ENCODE measurements at places on chromosomes 7 and 10.

GRCh38 chr7:47202146-47202783, 379.6 kb downstream of the TNS3 start:
- no peak for DNase-seq

DNA sequence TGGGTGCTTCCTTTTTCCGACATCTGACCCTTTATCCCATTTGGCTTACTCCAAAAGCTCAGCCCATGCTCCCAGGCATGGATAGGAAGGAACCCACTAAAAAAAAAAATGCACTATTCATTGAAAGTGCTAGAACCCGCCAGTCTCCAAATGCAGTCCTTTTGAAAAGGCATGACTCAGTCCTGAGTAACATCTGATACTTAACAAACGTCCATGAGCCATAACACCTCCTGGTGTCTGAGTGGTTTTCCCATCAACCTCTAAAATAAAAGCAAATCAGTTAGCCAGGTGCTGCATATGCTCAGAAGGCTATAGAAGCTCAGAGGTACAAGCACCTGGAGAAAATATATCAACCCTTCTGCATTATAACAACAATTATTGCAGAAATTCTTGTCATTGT, 45.0 kb upstream of the CACUL1 start:
- DNase-seq: no peak

DNA sequence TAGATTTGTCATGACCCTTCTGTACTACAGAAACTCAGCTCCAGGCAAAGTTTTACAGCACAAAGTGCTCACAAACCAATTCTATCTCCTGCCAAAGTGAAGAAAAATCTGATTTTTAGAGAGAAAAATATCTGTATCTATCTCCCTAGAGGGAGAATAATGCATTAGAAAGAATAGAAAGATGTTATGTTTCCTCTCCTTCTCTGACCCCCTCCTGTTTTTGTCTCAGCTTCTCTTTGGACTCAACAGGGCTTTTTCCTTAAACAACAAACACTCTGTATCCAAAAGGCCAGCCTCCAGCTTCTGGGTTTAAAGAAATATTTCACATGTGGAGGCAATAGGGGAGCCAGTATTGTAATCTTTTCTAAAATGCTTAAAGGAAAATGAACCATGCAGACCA, 627.4 kb downstream of the REEP3 start:
- no peak for DNase-seq

- DNase-seq: no peak
These were observed 104.4 kb upstream of the ZMIZ1 start for GRCh38 chr10:78964274-78964951.

GRCh38 chr10:17214971-17215781, 12.9 kb upstream of the VIM start:
- DNase-seq: no peak

DNA sequence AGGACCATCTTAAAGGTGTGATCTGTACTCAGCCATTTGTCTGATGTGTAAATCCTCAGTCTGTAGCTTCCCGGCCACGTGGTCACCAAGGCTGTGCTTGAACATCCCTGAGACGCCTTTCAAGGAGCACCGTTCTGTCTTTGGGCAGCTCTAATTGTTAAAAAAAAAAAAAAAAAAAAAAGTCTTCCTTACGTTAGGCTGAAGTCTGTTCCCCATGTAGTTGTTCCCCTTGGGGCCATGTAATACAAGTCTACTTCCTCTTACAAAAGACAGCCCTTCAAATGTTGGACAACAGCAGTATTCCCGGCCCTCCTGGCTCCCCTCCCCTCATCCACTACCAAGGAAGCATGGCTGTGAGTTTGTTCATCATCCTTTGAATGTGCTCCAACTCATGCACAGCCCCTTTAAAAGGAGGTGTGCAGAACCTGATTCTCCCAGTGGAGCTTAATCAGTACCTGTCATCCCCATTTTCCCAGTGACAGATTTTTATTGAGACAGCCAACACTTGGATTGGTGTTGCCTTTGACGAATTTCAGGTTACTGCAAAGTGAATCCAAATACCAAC, 392.2 kb upstream of the GALNT17 start:
- DNase-seq: no peak

GRCh38 chr7:88202278-88202677, 17.6 kb downstream of the SRI start:
- no peak for DNase-seq

DNA sequence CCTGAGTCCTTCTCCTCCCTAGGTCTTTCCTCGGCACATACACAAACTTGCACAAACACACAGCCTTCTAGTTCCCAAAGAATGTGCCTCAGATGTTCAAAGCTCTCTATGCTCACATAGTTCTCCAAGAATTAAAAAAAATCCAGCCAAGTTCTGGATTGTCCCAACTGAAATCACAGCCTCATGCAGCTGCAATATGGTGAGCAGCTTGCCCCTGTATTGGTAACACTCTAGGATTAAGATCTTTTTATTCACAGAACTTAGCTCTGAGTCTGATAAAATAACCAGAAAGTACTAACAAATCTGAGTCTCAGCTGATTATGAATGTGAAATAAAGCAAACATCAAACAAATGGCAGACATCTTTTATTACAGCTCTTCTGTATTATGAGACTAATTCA, 604.8 kb upstream of the PFKP start:
- DNase-seq: no peak

GRCh38 chr10:62860946-62861345, 44.8 kb upstream of the EGR2 start:
- DNase-seq: no peak

DNA sequence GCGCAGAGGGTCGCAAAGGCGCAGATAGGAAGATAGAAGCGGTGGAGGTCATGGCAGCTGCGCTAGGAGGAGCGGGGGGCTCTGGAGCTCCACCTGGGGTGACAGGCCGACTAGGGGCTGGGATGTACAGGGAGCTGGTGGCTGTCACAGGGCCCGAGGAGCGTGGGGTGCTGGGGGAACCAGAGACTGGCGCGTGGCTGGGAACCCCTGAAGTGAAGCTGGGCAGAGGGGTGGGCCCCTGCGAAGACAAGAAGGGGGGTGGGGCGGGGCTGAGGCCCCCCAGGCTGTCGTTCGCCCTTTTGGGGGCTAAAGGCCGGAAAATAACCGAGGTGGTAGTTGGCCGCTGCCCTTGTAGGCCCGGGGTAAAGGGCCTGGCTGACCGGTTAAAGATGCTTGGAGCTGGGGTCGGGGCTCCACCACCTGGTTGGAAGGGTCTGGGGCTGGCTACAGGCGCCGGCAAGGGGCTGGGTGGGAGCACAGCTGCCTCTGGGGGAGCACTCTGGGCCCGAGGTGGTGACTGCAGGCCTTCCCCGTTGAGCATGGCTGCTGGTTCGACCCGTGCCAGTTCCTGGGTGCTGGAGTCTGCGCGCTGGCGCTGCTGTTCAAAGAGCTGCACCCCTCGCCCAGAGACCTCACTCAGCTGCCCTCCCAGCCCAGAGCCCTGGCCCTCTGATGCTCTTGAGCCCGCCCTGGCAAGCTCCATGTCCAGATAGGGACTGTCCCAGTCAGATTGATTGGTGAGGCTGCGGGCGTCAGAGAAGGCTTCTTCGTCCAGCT, 6.8 kb upstream of the MYOZ1 start:
- DNase-seq: no peak

DNA sequence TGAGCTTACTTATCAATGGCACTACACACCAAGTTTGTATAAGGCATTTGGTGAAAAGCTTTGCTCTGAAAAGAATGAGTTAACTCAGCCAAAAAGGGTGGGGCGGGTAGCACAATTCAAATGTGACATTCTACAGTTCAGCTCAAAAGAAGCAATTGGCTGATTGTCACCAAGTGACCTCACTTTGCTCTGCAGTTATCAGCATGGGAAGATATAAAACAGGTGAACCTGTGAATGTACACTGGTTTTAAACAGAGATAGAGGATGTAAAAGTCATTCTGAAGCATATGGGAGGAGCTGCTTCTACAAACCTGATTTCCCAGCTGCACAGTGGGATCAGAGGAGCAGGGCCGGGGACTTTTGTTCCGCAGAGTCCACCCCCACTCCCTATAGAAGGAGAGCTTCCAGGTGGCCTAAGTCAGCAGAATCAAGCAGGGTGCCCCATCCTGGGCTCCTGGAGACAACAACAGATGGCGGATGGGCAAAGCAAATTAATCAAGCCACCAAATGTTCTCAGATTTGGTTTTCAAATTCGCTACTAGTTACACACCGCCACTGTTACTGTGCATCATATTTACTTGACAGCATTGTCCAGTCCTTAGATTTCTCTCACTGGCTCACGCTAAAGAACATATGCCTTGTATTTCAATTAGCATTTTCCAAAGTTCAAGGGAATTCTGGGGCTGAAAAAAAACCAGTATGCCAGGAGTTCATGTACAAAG, 27.5 kb upstream of the NPVF start:
- DNase-seq: no peak

DNA sequence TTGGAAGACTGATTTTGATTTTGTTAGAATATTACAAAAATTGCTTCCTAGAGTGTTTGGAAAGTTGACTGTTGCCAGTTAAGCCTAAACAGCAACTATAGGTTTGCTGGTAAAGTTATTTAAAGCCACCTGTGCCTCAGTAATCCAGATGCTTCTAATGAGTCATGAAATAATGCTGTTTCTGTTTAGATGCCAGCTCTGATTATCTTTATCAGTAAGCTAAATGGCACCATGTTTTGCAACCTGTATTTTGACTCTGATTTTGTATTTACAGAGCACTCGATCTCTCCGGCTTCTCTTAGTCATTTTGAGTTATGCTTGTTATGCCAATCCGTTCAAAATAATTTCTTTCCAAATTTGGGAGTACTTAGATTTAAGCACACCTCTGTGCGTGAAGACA, 366.1 kb downstream of the EXOC4 start:
- DNase-seq: no peak

GRCh38 chr10:86500846-86501245, 20.7 kb downstream of the WAPL start:
- DNase-seq: no peak

DNA sequence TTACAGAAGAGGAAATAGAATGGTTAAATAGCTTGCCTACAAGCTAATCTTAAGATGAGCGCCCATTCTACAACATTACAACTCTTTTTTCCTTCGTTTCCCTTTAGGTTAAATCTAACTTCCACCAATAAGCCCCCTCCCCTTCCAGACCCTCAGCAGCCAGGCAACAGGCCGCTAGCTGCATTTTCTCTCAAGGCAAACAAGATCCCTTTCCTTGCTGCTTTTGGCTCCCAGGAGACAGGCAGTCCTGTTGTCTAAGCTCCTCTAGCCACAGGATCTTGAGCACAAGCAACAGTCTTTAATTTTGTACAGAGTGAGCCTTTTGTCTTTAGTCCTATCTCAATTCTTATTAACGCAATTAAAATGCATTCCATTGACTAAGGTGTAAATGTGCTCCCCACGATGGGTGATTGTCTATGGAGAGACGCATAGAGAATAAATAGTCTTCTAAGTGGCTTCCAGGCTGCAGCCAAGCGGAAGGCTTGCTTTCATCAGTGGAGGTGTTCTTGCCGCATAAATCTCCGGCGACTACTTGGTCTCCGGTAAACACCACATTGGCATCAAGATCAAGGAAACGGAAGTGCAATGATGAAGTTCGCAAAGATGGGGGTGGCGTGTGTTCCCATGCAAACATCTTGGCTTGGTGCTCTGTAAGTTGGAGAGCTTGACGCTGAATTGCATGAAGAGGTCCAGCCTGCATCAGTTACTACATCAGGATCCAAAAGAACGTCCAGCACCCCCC, 181.9 kb upstream of the LYZL2 start:
- no peak for DNase-seq

DNA sequence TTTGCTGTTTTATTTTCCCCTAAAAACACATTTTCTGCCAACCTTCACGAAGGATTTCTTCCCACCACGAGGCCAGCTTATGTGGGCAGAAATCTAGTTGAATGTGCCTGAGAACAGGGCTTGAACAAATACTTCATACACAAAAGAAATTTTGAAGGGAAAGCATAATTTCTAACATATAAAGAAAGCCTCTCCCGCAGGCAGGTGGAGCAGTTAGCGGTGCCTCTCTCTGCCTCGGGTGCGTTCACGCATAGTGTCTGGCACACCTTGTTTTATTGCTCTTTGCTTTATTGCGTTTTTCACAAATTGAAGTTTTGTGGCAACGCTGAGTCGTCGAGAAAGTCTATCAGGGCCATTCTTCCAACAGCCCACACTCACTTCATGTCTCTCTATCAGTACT, 7.0 kb upstream of the CSGALNACT2 start:
- no peak for DNase-seq

DNA sequence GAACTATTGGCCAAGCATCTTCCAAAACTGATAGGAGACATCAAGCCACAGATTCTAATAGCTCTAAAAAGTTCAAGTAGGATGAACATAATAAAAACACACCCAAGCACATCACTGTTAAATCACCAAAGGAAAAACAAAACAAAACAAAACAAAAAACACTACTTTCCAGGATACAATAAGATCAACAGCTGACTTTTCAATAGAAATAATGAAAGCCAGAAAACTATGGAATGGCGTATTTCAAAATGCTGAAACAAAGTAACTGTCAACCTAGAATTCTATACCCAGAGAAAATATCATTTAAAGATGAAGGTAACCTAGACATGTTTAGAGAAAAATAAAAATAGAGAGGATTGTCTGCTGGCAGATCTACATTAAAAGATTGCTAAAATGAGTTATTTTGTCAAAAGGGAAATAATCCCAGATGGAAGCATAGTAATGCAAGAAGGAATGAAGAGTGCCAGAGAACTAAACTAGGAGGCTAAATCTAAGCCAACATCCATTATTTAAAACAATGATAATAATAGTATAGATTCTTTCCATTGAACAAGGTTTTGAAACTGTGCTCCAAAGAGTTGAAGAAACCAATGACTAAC, 13.9 kb downstream of the TUBAL3 start:
- DNase-seq: no peak

DNA sequence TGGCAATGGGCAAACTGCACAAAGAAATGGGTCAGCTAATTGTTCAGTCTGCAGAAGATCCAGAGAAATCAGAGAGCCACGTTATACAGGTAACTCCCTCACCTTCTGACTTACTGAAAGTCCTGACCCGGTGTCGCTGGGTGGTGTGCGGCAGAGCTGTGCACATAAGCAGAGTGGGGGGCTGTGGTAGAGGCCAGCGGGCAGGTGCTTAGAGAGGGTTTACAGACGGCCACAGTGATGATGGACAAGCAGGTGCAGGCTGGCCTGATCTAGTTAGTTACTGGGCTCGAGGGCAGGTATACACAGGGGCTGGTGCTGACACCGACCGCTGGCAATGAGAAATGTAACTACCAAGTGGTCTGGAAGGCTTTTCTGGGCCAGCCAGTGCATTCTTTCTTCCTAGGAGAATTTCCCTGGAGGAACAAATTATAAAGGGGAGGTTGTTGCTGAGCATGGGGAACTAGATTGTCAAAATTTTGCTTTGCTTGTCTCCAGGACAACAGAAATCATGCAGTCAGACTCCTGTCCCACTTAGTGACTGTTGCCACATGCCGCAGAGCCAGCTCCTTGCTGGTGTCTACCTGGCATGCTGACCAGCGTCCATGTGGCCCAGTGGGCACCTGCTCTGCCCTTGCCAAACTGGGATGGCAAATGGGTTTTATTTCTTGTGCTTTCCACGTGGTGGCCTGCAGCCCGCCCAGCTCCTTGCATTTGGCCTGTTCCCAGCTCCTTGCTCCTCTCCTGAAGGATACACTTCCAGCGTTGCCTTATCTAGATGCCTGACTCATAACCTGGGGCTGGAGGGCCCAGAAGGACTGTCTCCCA, 28.8 kb downstream of the DENND10 start:
- DNase-seq: no peak

- no peak for DNase-seq
These were observed 102.2 kb upstream of the RET start for GRCh38 chr10:42974693-42975002.

Data from stimulated activated CD8-positive, alpha-beta memory T cell treated with anti-CD3 and anti-CD28 coated beads, Interleukin-4, amount 100 ng/mL, for 1 hour (primary cell).